ENCODE measurements at places on chromosomes 5 and 9.

DNA sequence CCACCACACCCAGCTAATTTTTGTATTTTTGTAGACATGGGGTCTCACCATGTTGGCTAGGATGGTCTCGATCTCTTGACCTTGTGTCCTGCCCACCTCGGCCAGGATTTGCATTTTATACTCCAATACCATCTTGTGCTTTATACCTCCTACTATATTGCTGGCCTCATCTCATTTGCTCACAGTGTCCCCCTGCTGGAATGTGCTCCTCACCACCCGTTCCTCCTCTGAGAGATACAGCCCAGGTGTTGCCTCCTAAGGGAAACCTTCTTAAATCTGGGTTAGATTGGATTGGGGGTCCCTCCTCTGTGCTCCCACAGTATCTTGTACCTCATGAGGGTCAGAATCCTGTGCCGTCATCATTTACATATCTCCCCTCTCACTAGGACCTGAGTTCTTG is 131.7 kb downstream of the PAPPA start:
- no peak for DNase-seq

DNA sequence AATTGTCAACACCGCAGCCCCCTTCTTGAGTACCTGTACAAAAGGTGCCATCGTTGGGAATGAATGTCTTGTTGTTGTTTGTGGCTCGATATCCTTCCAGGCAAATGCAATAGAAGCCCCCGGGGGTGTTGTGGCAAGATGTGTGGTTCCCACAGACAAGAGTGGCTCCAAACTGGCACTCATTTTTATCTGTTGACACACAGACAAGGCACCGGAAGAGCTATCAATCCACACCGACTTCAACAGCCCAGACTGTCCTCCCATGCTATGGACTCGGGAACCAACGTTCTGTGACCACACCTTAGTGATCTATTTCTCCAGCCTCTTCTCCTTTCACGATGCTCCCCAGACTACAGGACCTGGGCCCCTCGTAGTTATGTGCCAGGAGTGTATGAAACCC is 25.9 kb downstream of the SUSD1 start:
- no peak for DNase-seq

DNA sequence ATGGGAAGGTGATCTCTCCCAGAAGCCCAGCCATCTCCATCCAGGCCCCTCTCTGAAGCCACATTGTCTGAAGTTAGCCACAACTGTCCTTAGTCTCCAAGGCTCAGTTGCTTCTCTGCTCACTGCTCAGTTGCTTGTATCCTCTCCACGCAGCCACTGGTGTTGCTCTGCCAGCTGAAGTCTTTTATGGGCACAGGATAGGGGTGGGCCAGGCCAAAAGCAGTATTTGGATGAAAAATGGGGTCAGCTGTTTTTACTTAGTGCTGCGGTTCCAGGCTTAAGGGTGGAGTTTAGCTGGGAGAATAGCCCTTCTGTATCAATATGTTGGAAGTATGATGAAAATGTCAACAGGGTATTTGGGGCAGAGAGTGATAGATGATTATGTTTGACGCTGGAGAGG is 168.8 kb upstream of the PPP1R2B start:
- no peak for DNase-seq

DNA sequence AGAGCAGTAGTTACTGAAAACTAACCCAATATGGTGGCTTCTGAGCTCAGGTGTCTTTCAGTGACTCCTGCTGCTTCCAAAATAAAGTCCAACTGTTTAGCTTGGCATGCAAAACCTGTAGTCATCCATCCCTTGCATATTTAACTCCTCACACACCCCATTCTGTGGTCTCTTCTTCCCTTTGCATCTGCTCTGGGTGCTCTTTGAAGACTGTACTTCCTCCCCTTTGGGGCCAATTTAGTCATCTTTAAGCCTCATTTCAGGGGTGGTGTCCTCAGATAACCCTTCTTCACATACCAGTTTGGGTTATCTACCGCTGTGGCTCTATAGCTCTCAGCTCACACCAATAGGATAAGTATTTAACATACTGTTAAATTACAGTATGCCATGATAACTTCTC is 209.9 kb upstream of the DMRT1 start:
- DNase-seq, result no peak
